ENCODE measurements at places on chromosomes 6 and 20.

GRCh38 chr20:63235399-63235983, at the start of gene BIRC7:
Gene BIRC7 (plus strand): TSS chr20:63235905. CDS start chr20:63236097, 192 bp downstream.
- no peak for DNase-seq

GRCh38 chr6:130365166-130366106, at the start of gene TMEM200A:
Gene TMEM200A (plus strand): TSS chr6:130366017. CDS start chr6:130440423, 74,406 bp downstream.
- DNase-seq: no peak

- no peak for DNase-seq
These were observed 89.2 kb downstream of the ARID1B start for GRCh38 chr6:156866220-156867015.

DNA sequence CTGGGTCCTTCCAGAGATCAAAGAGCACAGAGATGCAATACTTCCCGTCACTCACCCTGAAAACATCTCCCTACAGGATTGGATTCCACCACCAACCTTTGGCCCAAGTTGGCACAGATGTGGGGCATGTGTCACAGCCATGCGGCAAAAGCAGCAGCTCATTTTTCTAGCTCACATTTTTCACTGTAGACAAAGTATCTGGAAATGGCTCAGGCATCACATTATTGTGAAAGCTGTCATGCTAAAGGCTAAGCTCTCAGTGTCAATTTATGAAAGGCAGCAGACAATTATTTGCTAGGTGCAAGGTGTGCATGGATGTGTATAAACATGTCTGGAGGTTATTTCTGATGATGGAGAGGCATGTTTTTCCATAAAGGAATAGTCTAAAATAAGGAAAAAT, 248.8 kb upstream of the PRND start:
- DNase-seq: no peak

- DNase-seq: no peak
These were observed 127.0 kb downstream of the CEBPB start for GRCh38 chr20:50317609-50318008.

DNA sequence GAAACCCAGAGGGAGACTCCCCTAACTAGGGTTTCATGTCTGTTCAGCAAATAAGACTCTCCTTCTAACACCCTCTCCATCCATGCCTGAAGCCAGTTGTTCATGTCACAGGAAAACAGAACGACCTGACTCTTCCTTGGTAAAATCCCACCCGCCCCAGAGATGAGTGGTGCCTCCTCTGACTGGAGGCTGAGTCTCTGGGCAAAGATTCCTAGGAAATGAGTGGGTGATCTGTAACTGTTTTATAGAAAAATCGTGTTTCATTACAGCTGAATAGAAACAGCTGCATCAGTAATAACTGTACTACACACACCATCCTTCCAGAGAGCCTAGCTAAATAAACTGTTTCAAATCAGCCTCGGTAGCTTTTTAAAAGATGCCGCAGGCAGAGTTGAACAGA, 37.4 kb upstream of the MRPS10 start:
- DNase-seq: no peak
